ENCODE measurements at places on chromosomes 7 and 10.
A peak's percentile ranks its signal among the peaks of the same experiment; 100 is the strongest.

- no peaks in the 10 kb centered on the region for H3K4me1 ChIP-seq
- no peaks in the 10 kb centered on the region for H3K27me3 ChIP-seq
- H3K36me3 ChIP-seq: no peaks in the 10 kb centered on the region
- H3K4me3 ChIP-seq: no peak overlapping the region
- no peak for DNase-seq
These were observed 243.1 kb downstream of the FGFR2 start for GRCh38 chr10:121355161-121355560.

- no peaks in the 10 kb centered on the region for H3K4me1 ChIP-seq
- H3K27ac ChIP-seq: no peak overlapping the region
- H3K4me3 ChIP-seq: no peak overlapping the region
- peaks cover 16% of the 10 kb centered on the region for H3K27me3 ChIP-seq
- H3K36me3 ChIP-seq: no peaks in the 10 kb centered on the region
These were observed 54.8 kb downstream of the OTUD1 start for GRCh38 chr10:23493711-23494110.

DNA sequence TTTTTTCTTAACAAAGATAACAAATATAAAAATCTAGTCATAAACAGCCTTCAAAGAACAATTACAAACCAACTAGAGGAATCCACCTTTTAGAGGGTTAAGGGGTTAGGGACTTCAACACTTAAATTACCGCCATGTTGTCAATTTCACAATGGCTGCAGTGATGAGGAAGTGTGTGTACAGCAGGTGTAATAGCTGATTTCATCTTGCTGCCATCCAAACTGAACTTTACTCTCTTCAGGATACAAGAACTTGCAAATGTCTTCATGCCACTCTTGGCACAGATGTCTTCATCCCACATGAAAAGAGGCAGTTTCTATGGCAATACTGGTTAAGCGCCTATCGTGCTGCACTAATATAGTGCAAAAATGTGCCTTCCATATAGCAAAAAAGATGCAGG lies 401.0 kb downstream of the PHF14 start:
- DNase-seq: no peak
- H3K4me1 ChIP-seq: no peaks in the 10 kb centered on the region
- no peaks in the 10 kb centered on the region for H3K27me3 ChIP-seq
- H3K27ac ChIP-seq: no peak overlapping the region
- no peaks in the 10 kb centered on the region for H3K36me3 ChIP-seq

DNA sequence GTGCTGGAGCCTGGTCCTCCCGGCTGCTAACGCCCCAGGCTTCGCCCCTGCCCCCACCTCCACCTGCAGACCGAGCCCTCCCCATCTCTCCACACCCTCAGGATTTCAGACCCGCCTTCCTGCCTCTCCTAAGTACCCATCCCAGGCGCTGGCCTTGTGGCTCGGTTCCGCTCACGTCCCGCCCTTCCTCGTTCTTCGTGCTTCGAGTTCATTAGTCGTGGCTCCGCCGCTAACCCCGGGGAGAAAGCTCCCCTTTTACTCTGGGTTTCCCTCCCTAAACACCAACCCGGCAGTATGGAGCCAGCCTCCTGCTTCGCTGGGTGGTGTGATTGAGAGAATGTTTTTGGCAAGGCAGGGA lies 11.2 kb downstream of the EMX2 start:
- no peaks in the 10 kb centered on the region for H3K27me3 ChIP-seq
- no peak for DNase-seq
- peaks cover 8% of the 10 kb centered on the region for H3K36me3 ChIP-seq
- H3K27ac ChIP-seq: peak overlapping the region; percentile 82
- peaks cover 13% of the 10 kb centered on the region for H3K4me1 ChIP-seq
- H3K4me3 ChIP-seq: peak overlapping the region; percentile 70

DNA sequence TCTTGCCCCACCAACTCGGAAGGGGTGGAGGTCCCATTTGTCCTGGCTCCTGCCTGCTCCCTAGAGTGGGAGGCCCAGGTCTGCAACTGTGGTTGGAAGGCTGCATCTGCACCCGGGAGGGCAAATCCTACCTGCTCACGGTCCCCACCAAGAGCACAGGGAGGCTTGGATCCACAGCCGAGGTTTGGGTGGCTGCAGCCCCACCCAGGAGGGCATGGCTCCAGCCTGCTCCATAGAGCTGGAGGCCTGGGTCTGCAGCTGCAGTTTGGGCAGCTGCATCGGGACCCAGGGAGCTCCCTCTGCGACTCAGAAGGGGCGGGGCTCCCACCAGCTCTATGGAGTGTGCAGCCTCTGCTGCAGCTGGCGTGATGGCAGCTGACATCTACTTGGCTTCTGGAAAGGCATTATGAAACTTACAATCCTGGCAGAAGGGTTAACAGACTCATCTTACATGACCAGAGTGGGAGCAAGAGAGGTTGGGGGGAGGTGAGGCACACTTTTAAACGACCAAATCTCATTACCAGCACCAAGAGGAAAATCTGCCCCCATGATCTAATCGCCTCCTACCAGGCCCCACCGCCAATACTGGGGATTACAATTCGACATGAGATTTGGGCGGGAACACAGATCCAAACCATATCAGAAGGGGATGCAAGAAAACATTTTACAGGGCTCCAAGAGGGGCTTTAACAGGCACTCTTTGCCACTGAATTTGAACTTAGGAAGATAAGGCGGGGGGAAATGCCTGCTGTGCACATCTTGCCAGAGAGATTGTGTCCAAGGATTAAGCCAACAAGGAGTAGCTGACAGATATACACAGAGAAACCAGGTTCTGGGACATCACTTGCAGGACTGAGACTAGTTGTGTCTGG lies 8.2 kb upstream of the BLVRA start:
- H3K27ac ChIP-seq: no peak overlapping the region
- DNase-seq: no peak
- H3K36me3 ChIP-seq: no peaks in the 10 kb centered on the region
- no peak overlapping the region for H3K4me3 ChIP-seq

Data from GM23248 (cell line).